Transverse colon (tissue), 4 donors: ENCODE measurements at places on chromosomes 2 and 18. TPM values are rescaled to one million over a fixed set of nuclear protein-coding genes. Genes with fewer than 3 reads are reported as not detected.

- peaks cover 9% of the 10 kb centered on the region for H3K4me1 ChIP-seq
- no peak overlapping the region for H3K27ac ChIP-seq
- no peak overlapping the region for H3K4me3 ChIP-seq
- H3K36me3 ChIP-seq, result no peaks in the 10 kb centered on the region
- no peak for DNase-seq
These were observed 19.8 kb upstream of the HNRNPA3 start for GRCh38 chr2:177192788-177193187.

DNA sequence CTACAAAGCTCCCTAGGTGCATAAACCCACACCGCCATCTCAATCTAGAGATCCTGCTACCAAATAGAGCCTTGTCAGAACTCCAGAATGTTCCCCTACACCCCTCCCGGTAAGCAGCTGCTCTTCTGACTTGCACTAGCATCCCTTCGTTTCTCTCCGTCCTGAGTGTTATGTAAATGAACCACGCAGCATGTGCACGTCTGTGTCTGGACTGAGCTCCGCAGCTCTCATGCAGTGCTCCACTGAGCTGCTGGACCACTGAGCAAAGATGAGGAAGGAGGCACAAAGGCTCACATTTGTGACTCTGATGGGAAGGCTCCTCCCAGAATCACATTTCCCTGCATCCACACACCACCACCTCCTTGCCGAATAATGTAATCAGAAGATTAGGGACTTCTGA, 203.6 kb downstream of the MYT1L start:
- H3K4me1 ChIP-seq, result no peaks in the 10 kb centered on the region
- DNase-seq, result no peak
- no peaks in the 10 kb centered on the region for H3K36me3 ChIP-seq
- H3K4me3 ChIP-seq, result no peak overlapping the region

DNA sequence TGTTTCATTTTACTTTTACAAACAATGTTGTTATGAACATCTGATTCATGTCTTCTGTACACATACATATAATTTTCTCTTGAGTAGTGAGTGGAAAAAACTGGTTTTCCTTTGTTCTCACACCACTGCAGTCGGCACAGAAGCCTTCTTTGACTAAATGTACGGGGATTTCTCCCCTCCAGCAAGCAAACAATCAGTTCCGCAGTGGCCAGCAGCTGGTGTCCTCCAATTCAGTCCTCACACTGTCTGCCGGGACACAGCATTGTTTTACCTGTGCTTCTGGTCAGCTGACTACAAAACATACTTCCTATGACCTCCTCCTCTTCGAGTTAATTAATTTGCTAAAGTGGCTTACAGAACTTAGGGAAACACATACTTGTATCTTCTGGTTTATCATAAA, 202.8 kb downstream of the WDR7 start:
- H3K4me1 ChIP-seq, result no peaks in the 10 kb centered on the region
- H3K27ac ChIP-seq, result no peak overlapping the region
- no peaks in the 10 kb centered on the region for H3K27me3 ChIP-seq
- H3K4me3 ChIP-seq, result no peak overlapping the region

DNA sequence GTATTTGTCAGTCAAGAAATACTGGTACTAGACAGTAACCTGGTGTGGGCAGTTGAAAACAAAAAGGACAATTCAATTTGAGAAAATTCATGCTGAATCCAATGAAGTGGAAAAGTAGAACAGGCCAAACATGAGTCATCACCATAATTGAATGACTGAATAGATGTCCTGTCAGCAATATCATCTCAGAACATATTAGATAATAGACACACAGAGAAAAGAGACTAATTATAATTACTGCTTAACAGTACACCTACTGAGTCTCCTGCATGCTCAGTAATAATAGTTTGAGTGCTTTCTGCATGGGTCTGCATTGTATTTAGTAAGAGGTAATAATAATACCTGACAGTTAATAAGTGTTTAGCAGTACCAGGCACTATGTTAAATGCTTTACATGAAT, 138.6 kb upstream of the ZC3H15 start:
- H3K36me3 ChIP-seq, result no peaks in the 10 kb centered on the region
- H3K27ac ChIP-seq, result no peak overlapping the region
- no peak overlapping the region for H3K4me3 ChIP-seq
- H3K4me1 ChIP-seq, result peaks cover 17% of the 10 kb centered on the region

The CDH2 gene
- total RNA-seq, result 4.4 TPM
